GM20000 (cell line): ENCODE measurements at places on chromosomes 5 and 9.
A peak's percentile ranks its signal among the peaks of the same experiment; 100 is the strongest.

- DNase-seq: no peak
These were observed 9.4 kb downstream of the GADD45G start for GRCh38 chr9:89613912-89614892.

DNA sequence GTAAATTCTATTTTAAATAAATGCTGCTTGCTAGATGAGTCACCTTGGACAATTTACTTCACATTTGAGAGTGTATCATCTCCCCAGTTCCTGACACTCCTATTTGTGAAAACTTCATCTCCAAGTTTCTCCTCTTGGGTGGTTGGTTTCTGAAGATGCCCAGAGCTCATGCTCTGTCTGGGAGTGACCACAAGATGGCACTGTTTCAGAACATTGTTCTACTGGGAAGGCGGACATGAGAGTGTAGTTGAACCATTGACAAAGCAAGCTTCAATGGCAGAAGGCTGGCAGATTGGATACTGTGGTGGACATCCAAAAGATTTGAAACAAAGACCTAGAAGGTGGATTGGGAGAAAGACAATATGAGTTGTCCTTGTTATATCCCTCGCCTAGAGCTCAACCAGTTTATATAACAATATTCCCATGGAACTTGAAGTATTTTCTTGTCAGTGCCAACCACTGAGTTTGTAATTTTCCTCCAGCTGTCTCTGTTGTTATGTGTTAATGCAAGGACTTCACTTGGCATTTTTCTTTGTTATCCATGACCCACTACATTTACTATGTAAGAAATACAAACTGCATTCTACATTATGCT, 234.3 kb upstream of the ANKH start:
- DNase-seq: peak; percentile 67

DNA sequence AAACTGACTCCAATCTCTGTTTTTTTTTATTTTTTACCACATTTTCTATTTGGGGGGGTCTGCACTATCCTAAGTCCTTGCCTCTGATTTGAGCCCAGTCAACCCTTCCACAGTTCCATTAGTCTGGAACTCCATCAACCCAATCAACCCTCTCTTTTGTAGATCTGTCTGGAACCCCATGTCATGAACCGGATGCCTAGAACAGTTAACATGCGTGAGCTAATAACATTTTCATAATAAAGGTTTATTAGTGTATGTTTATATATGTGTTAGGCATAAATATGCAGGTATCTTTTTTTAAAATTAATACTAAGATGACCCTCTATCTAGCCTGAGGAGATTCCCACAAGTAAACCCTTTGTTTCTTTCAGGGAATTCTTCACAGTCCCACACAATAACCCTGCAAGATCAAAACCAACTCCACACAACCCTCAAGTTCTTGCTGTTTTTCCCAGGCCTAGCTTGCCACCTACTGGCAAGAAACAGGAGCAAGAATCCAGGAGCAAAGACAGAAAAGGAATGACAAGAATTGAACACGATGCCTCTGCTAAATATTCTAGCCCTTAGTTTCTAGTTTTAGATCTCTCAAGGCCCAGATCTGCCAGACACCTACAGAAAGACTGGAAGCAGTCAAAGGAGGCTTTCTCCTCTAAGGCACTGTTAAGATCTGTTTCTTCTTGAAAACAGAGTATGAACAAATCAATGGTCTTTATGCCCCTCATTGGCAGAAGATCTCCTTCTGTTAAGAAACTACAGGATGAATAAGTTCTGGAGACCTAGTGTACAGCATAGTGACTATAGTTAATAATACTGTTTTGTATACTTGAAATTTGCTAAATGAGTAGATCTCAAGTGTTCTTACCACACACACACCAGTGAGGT, 100.4 kb downstream of the TRIM36 start:
- DNase-seq: no peak

DNA sequence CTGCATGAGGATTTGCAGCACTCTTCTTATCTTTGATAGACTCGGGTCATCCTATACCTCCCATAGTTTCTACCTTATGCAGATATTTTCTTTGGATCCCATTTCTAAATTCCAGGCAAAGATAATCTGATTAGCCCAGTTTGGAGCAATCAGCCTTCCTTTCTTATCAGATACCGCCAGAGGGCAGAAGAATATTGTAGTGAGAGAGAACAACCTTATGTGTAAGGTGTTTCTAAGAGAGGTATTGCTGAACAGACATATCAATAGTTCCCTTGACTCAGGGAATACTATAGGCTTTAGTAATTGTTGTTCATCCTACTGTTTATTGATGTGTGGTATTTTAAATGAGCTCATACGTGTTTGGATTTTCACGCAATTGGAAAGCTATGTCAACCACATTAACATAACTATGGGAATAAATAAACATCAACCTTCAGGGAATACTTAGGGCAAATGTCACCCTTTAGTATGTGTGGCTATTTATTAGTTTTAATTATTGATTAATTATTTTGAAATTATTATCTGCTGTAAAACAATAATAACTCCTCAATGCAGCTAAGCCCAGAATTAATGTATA, 1435.2 kb upstream of the CDH9 start:
- no peak for DNase-seq

DNA sequence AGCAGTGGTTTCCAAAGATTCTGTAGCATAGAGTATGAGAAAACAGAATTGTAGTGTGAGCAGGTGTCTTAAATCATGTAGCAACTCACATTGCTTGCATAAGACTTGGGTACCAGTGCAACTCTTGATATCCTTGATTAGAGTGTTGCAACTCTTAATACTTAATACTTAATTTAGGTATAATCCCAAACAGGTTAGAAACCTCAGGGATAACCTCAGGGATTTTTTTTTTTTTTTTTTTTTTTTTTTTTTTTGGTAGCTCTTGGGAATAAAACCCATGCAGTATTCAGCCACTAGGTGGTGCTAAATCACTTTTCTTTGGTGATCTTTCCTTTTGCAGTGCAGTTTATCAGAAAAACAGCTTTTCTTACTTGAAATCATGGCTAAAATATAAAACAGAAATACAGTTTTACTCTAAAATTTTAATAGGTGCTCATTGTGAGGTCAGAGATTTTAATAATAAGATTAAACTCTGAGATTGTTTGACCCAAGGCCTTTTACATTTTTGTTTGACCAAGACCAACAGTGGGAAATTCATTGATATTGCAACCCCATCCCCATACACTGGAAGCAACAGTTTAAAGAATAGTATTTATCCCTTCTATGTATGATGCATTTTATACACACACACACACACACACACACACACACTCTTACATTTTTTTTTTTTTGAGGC, 55.3 kb downstream of the ERAP1 start:
- DNase-seq: peak; percentile 49

- DNase-seq: no peak
These were observed 26.4 kb downstream of the UTP15 start for GRCh38 chr5:73591698-73592501.

DNA sequence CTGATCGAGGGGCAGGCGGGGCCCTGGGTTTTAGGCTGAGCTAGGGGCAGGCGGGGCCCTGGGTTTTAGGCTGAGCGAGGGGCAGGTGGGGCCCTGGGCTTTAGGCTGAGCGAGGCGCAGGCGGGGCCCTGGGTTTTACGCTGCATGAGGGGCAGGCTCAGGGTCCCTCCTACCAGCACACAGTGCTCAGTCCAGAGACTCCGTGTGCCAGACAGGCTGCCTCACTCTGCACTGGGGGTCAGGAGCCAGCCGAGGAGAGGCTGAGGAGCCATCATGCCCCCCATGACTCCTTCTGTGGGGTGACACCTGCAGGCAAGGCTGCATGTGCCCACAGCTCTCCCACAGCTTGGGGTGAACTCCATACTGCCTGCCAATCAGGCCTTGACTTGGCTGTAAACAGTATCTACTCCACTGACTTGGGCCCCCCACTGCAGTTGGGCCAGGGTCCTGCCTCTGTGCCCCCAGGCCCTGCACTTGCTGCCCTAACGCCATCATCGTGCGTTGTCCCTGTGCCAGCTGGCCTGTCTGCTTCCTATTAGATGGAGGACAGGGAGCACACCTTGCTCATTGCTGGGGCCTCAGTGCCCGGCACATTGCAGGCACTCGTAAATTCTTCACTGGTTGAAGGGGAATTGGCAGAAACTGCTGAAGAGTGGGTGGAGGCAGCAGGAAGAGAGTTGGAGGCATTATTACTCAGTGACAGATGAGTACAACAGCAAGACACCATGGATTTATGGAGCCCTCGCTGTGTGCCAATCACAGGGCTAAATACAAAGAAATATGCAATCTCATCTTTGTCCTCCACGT, 78.6 kb downstream of the AMBP start:
- DNase-seq: no peak

- no peak for DNase-seq
These were observed 184.2 kb downstream of the FANCC start for GRCh38 chr9:95133325-95133705.

GRCh38 chr5:56588636-56589480, 226.5 kb upstream of the MAP3K1 start:
- DNase-seq: peak; percentile 84

DNA sequence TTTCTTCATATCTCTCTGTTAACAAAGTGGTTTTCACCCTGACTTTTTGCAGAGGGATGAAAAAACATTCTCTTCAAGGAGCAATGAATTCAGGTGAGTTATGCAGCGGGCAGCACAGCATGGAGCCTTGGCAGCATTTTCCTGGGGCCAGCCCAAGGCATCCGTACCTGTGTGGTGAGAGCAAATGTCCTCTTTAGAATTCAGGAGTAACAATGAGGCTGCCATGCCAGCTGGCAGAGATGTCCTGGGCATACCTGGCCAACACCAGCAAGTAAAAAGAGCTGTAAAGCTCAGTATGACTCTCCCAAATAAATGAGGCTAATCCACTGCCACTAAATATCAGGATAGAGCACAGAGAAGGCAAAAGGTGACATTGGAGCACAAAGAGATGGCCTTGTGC, 277.6 kb upstream of the TRPC7 start:
- no peak for DNase-seq

DNA sequence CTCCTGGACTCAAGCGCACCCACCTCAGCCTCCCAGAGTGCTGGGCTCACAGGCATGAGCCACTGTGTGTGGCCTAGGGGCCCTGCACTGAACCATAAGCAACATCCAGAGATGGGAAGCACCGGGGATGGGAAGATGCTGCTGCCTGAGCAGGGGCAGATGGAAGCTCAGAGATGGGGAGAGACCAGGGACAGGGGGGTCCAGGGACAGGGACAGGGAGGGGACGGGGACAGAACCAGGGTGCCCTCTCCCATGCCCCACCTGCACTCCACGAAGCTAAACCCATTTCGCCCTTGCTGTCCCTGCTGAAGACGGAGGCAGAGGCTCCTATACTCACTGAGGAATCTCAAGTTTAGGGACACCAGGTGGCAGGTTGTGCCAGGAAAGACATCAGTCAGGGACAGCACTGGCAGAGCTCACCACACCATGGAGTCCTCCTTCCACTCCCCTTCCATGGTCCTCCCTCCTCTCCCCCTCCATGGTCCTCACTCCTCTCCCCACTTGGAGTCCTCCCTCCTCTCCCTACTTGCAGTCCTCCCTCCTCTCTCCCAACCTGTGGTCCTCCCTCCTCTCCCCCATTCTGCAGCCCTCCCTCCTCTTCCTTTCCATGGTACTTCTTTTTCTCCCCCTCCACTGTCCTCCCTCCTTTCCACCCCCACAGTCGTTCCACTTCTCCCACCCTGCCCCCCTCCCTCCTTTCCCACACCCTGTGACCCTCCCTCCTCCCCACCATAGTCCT, 45.5 kb upstream of the LRRC14B start:
- no peak for DNase-seq

DNA sequence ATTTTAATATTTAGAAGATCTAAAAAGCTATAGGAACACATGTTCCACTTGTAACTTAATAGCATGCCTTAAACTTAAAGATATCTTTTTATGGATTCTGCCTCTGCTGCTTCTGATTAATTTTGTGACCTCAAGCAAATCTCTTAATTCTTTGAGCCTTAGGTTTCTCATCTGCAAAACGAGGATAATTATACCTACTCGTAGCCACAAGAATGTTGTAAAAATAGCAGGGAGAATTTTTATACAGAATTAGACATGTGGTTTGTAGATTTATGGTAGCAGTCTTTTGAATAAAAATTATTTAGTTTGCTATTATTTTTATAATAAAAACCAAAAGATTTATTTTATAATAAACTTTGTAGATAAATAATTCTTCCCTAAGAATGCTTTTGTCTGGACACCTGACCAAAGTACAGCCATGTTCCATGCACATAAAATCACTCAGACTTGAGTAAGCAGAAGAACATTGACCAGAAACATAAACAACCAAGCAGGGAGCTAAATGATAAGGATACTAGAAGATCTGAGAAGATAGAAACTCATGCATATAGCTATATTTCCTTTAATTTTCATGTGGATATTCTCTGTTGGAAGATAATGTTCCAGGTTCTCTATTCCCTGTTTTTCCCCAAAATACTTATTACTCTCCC, 18.5 kb downstream of the C9orf85 start:
- DNase-seq: no peak

GRCh38 chr5:140133514-140134167, 7.9 kb downstream of the IGIP start:
- DNase-seq: no peak

DNA sequence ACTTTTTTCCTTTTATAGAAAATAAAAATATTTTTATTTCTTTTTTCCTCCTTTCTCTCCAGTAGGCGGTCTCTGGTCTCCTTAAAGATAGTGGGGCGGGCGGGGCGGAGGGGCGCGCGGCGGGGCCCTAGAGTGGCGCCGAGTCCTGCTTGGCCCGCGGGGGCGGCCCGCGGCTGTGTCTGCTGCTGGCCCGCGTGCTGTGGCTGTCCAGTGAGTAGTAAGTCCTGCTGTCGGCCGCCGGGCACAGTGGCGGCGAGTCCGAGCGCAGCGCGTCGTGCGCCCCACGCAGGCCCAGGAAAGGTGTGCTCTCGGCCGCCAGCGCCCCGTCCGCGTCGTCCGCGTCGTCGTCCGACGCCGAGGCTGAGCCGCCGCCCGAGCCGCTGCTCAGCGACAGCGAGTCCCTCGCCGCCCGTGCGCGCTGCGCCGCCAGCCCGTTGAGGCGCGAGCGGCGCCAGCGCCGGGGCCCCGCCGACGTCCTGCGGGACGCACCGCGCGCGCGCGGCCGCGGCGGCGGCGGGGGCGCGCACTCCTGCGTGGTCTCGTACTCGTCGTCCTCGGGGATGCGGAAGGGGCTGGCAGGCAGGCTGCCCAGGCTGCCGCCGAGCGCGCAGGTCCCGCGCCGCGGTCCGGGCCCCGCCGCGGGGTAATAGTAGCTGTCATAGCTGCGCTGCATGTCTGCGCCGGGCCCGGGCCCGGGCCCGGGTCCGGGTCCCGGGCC, 52.3 kb downstream of the PSD2 start:
- DNase-seq: peak; percentile 87

GRCh38 chr9:132739710-132740310, 69.5 kb downstream of the GTF3C4 start:
- DNase-seq: no peak

GRCh38 chr9:4678679-4679267, 596 bp upstream of the CDC37L1 start:
- DNase-seq: no peak

GRCh38 chr5:142506046-142506445, 179.8 kb downstream of the FGF1 start:
- no peak for DNase-seq

DNA sequence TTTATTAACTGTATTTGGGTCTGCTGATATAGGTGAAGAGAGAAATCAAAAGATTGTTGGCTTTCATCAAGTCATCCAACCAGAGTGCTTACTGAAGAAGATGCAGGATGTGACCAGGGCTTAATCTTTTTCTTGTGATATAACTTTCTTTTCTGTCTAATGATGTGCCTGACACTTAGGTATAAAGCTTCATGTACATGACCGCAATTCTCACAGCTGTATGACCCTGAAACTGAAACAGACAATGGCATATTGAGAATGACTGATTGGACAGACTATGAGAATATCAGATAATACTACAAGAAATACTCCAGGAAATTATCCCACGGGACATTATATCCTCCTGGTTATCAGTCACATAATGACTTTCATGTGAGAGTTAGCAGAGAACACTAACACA, 32.5 kb upstream of the FAM174A start:
- DNase-seq: no peak

GRCh38 chr9:72977670-72978069, 24.8 kb upstream of the ALDH1A1 start:
- DNase-seq: no peak
